ENCODE measurements at places on chromosomes 7 and 10. TPM values are rescaled to one million over a fixed set of nuclear protein-coding genes. Genes with fewer than 3 reads are reported as not detected.

The ASIC3 gene
- total RNA-seq = not detected

The EMX2 gene
- not detected for total RNA-seq

The ANKRD61 gene
- total RNA-seq = 0.26 TPM

The TCAF2 gene
- total RNA-seq = 1.7 TPM

The VIPR2 gene
- total RNA-seq = 0.06 TPM

The CHST15 gene
- total RNA-seq = 14.4 TPM

The RADIL gene
- total RNA-seq = 1.5 TPM

The HPSE2 gene
- total RNA-seq = not detected

The ASZ1 gene
- not detected for total RNA-seq

The ENTPD1 gene
- total RNA-seq = 0.99 TPM

The ABCA13 gene
- under 0.01 TPM for total RNA-seq

The ARL3 gene
- 9.6 TPM for total RNA-seq

The WEE2 gene
- total RNA-seq = not detected

The FBXO24 gene
- 0.56 TPM for total RNA-seq

The AFAP1L2 gene
- total RNA-seq = 0.13 TPM

The CDK14 gene
- 35.1 TPM for total RNA-seq

The GPR146 gene
- total RNA-seq = 0.79 TPM

The STOX1 gene
- total RNA-seq = 0.06 TPM

The FXYD4 gene
- not detected for total RNA-seq

The INA gene
- 0.44 TPM for total RNA-seq

The C10orf53 gene
- not detected for total RNA-seq

The C7orf33 gene
- total RNA-seq = not detected

The UCN3 gene
- total RNA-seq = not detected

The SLC26A3 gene
- total RNA-seq = not detected

The TMEM229A gene
- 0.13 TPM for total RNA-seq

The CYP2C18 gene
- total RNA-seq = not detected

The NSMCE4A gene
- total RNA-seq = 26.6 TPM

The SPDYE2B gene
- total RNA-seq = not detected

The KCNIP2 gene
- total RNA-seq = 1.1 TPM

The CYREN gene
- 44.0 TPM for total RNA-seq

The SKIDA1 gene
- total RNA-seq = 0.66 TPM

The AMPH gene
- total RNA-seq = 0.26 TPM

The PLXNA4 gene
- 2.0 TPM for total RNA-seq

The NPC1L1 gene
- total RNA-seq = not detected

The HOXA2 gene
- total RNA-seq = 0.79 TPM

The DKK1 gene
- 103 TPM for total RNA-seq

The WDR37 gene
- 14.4 TPM for total RNA-seq

The CLRN3 gene
- total RNA-seq = not detected

The WIPF3 gene
- not detected for total RNA-seq
